ENCODE measurements at places on chromosomes 11 and 22.

- peak; percentile 70 for DNase-seq
Measured at GRCh38 chr11:116732271-116733042, 40.3 kb downstream of the BUD13 start.

- DNase-seq, result no peak
Measured at GRCh38 chr11:19511413-19512183, 201.0 kb upstream of the NAV2 start.

GRCh38 chr11:47033439-47033838 lies 96.9 kb downstream of the CSTPP1 start:
- DNase-seq, result no peak

GRCh38 chr11:27563201-27563600 lies 56.6 kb upstream of the LIN7C start:
- DNase-seq, result no peak

- DNase-seq, result no peak
Measured at GRCh38 chr11:16410479-16410878, 54.1 kb upstream of the SOX6 start.

GRCh38 chr11:123594188-123594901 lies 60.1 kb downstream of the SCN3B start:
- no peak for DNase-seq
